ENCODE measurements at places on chromosomes 2 and 18. TPM values are rescaled to one million over a fixed set of nuclear protein-coding genes. Genes with fewer than 3 reads are reported as not detected.

Gene ALPP
- not detected for total RNA-seq

Gene FHOD3
- total RNA-seq, result not detected

Gene CCDC121
- 1.6 TPM for total RNA-seq

DNA sequence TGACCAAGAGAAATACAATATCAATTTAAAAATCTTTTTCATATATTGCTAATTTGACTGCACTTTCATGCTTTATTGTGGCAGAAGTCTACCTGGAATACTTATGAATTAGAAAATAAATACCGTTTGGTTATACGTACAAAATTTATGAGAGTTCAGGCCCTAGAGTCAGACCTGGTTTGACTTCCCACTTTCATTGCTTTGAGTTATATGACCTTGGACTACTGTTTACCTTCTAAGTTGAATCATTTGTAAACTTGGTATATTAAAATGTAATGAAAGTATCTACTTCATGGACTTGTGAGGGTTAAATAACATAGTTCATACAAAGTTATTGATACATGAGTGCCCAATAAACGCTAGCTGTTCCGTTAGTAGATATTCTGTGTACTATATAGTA, 12.0 kb downstream of the VAPA start:
- no peak for DNase-seq

DNA sequence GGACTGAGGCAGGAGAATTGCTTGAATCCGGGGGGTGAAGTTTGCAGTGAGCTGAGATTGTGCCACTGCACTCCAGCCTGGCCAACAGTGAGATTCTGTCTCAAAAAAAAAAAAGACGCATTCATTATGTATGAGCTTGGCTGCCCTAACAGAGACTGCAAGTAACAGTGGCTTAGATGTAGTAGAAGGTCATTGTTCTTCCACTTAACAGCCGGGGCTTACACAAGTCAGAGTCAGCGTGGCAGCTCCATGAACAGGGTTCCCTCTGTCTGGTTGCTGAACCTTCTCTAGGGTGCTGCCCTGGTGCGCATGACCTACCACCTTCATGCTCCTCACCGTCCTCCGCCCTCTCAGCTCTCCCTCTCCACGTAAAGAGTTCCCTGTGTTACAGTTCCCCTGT, 49.1 kb upstream of the IGFBP2 start:
- no peak for DNase-seq

GRCh38 chr2:239372835-239373234, 28.0 kb downstream of the HDAC4 start:
- DNase-seq, result no peak

GRCh38 chr2:159054985-159055384, 86.5 kb downstream of the TANC1 start:
- no peak for DNase-seq

GRCh38 chr2:217326238-217327022, 466.6 kb upstream of the TNP1 start:
- DNase-seq, result no peak

GRCh38 chr2:232976666-232977437, 36.2 kb downstream of the NGEF start:
- no peak for DNase-seq

DNA sequence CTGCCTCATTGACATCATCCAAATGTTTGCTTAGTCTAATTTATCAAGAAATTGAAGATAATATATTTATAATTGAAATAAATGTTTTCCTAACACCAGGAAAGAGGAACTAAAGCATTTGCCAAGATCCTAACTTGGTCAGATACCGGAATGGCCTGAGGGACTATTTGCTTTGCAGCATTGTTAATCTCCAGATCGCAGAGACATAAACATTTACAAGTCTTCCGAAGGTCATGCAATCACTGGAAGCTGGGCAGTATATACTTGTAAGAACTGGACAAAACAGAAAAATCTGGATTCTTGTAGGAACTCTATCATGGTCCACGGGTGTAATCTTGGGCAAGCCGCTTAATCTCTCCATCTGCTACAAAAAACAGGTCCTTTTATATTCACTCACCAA, 42.2 kb downstream of the CYBRD1 start:
- no peak for DNase-seq

All from activated naive CD8-positive, alpha-beta T cell treated with anti-CD3 and anti-CD28 coated beads, Interleukin-2, amount 10 ng/mL, durations not matched to agents 7 days and 5 days (primary cell).